ENCODE measurements at places on chromosomes 16 and 17.
A peak's percentile ranks its signal among the peaks of the same experiment; 100 is the strongest.

GRCh38 chr17:286571-286970 lies 66.0 kb downstream of the RPH3AL start:
- H3K4me3 ChIP-seq, result no peak overlapping the region
- no peak overlapping the region for H3K27ac ChIP-seq
- DNase-seq, result peak; percentile 50

DNA sequence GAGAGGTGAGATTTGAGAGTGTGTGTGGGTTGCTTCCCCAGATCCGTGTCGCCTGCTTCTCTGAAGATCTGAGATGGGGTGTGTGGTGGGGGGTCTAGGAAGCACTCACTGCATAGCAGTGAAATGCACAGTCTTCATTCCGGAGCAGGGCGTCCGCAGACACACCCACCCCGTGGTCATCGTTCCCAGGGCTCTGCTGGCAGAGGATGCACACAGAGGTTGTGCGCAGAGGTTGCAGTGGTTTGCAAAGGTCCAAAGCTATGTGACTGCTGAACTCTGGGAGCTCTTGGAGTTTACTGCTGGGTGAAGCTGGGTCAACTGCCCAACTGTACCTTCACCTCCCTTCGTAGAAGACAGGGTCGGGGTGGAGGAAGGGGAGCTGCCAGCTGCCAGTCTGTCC lies 135.3 kb downstream of the SNX29 start:
- H3K27ac ChIP-seq, result no peak overlapping the region
- no peaks in the 10 kb centered on the region for H3K27me3 ChIP-seq
- no peaks in the 10 kb centered on the region for H3K36me3 ChIP-seq
- H3K4me1 ChIP-seq, result no peaks in the 10 kb centered on the region
- no peak for DNase-seq

- no peak overlapping the region for H3K4me3 ChIP-seq
- H3K27me3 ChIP-seq, result no peaks in the 10 kb centered on the region
- H3K27ac ChIP-seq, result no peak overlapping the region
- H3K36me3 ChIP-seq, result no peaks in the 10 kb centered on the region
- H3K4me1 ChIP-seq, result no peaks in the 10 kb centered on the region
- no peak for DNase-seq
Observed at GRCh38 chr17:70365091-70365583, 195.8 kb downstream of the KCNJ2 start.

- H3K4me1 ChIP-seq, result no peaks in the 10 kb centered on the region
- no peaks in the 10 kb centered on the region for H3K36me3 ChIP-seq
- H3K27me3 ChIP-seq, result no peaks in the 10 kb centered on the region
- no peak overlapping the region for H3K4me3 ChIP-seq
Observed at GRCh38 chr16:55540221-55540620, 26.3 kb upstream of the CAPNS2 start.

DNA sequence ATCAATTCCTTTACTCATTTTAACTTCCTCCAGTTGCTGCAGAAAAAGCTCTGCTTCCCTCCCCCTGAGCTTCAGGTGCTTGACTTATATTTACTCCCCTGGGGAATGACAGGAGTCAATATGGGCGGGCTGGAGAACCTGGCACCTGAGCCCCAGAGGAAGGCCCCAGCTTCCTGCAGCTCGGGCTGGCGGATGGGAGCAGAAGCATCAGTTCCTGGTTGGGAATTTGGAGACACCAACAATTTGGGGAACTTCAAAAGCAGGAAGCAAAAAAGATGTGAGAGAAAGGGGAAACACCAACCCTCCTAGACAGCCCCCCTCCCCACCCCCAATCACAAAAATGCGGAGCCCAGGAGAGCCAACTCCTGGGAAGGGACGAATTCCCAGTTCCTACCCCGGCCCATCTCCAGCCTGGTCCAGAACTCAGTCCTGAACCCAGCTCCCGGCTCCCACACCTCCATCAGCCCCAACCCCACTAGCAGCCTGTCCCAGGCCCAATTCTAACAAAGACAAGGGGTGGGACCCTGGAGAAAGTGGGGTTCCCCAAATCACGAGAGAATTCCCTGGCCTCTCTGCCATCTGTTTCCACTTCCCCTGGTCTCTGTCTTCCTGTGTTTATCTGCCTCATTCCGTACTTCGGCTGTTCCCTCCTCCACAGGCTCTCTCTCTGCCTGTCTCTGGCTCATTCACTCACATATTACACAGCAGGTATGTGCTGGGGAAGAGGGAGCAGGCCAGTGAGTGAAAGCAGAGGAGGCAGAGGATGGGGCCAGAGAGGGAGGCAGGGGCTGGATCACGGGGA lies 16.2 kb upstream of the ASGR2 start:
- DNase-seq, result no peak
- no peak overlapping the region for H3K4me3 ChIP-seq
- no peaks in the 10 kb centered on the region for H3K36me3 ChIP-seq

DNA sequence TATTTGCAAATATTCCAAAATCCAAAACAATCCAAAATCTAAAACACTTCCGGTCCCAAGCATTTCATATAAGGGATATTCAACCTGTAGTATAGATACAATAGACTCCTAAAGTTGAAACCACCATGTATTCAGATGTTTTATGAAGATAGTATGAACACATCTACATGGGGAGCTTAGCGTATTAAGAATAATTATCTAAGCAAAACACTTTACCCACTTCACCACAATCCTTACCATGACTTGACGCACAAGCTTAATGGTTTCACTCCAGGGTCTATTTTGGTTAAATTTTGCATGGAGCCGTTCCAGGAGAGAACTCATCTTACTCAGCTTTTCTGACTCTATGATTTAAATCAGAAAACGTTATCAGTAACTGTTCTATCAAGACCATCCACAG lies 3.5 kb downstream of the MED1 start:
- H3K27me3 ChIP-seq, result no peaks in the 10 kb centered on the region
- no peak overlapping the region for H3K27ac ChIP-seq
- no peak for DNase-seq
- H3K4me1 ChIP-seq, result no peaks in the 10 kb centered on the region

- no peak overlapping the region for H3K27ac ChIP-seq
- peak; percentile 53 for DNase-seq
- H3K4me3 ChIP-seq, result no peak overlapping the region
Observed at GRCh38 chr16:27972500-27972899, 91.0 kb downstream of the GSG1L start.

- no peak overlapping the region for H3K4me3 ChIP-seq
- H3K36me3 ChIP-seq, result no peaks in the 10 kb centered on the region
- DNase-seq, result no peak
- no peaks in the 10 kb centered on the region for H3K27me3 ChIP-seq
Observed at GRCh38 chr16:79980650-79981521, 380.3 kb upstream of the MAF start.

- H3K27me3 ChIP-seq, result no peaks in the 10 kb centered on the region
- H3K36me3 ChIP-seq, result no peaks in the 10 kb centered on the region
- H3K27ac ChIP-seq, result no peak overlapping the region
Observed at GRCh38 chr17:17568772-17569195, 22.7 kb downstream of the PEMT start.

DNA sequence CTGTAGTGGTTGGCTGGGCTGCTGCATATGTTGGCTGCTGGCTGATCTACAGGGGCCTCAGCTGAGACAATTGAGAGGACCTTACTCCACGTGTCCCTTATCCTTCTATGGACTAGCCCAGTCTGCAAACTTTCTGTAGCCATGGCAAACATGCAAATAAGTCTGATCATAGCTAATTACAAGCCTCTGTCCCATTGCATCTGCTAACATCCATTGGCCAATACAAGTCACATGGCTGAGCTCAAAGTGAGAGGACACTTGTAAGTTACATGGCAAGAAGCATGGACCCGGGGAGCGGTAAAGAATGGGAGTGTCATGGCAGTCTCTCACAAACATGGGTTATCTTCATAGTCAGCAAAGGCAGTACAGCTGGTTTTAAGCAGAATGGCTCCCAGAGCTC lies 11.6 kb upstream of the IL4R start:
- H3K27ac ChIP-seq, result no peak overlapping the region
- no peak for DNase-seq
- H3K27me3 ChIP-seq, result no peaks in the 10 kb centered on the region
- H3K36me3 ChIP-seq, result no peaks in the 10 kb centered on the region
- no peaks in the 10 kb centered on the region for H3K4me1 ChIP-seq

DNA sequence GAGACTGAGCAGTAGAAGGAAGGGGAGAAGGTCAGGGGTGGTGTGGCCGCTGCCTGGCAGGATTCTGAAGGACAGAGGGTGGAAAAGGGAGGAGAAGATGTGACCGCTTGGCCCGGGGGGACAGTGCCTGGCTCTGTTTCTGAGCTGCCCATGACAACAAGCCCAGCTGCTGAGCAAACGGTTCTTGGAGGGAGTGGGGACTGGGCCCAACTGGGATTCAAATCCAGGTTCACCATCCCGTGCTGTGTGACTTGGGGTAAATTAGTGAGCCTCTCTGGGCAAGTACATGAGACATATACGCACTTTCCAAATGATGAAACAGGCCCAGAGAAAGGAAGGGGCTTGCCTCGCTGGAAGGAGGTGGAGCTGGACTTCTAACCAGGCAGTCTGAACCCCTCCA lies 23.3 kb downstream of the SEC14L5 start:
- H3K36me3 ChIP-seq, result no peaks in the 10 kb centered on the region
- DNase-seq, result no peak
- no peak overlapping the region for H3K4me3 ChIP-seq
- H3K27ac ChIP-seq, result no peak overlapping the region

- H3K4me1 ChIP-seq, result no peaks in the 10 kb centered on the region
- H3K27me3 ChIP-seq, result peaks cover 2% of the 10 kb centered on the region
- no peaks in the 10 kb centered on the region for H3K36me3 ChIP-seq
- DNase-seq, result peak; percentile 65
Observed at GRCh38 chr17:34633351-34633750, 54.0 kb downstream of the TMEM132E start.

- no peaks in the 10 kb centered on the region for H3K27me3 ChIP-seq
- DNase-seq, result no peak
- no peak overlapping the region for H3K27ac ChIP-seq
- no peak overlapping the region for H3K4me3 ChIP-seq
Observed at GRCh38 chr17:5978496-5978895, 91.7 kb upstream of the WSCD1 start.

DNA sequence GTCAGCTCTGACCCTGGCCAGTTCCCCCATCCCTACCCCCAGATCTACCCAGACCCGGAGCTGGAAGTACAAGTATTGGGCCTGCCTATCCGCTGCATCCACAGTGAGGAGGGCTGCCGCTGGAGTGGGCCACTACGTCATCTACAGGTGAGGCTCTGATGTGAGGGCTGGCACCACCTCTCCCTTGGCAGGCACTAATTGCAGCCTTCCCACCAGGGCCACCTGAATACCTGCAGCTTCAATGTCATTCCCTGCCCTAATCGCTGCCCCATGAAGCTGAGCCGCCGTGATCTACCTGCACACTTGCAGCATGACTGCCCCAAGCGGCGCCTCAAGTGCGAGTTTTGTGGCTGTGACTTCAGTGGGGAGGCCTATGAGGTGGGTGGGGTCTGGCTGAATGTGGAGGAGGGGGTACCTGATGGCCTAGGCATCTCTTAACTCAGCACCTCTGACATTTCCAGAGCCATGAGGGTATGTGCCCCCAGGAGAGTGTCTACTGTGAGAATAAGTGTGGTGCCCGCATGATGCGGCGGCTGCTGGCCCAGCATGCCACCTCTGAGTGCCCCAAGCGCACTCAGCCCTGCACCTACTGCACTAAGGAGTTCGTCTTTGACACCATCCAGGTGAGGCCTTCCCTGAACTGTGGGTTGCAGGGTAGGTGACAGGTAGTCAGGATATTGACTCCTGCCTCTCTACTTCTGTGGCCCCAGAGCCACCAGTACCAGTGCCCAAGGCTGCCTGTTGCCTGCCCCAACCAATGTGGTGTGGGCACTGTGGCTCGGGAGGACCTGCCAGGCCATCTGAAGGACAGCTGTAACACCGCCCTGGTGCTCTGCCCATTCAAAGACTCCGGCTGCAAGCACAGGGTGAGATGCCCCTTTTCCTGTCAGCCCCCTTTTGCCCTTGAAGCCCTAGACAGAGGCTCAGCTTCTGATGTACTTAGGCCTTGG lies 4.3 kb downstream of the TRAF4 start:
- no peak for DNase-seq
- no peak overlapping the region for H3K4me3 ChIP-seq

- no peak overlapping the region for H3K4me3 ChIP-seq
- no peak for DNase-seq
- H3K27ac ChIP-seq, result no peak overlapping the region
- no peaks in the 10 kb centered on the region for H3K36me3 ChIP-seq
- H3K27me3 ChIP-seq, result no peaks in the 10 kb centered on the region
Observed at GRCh38 chr16:73205153-73205886, 157.4 kb upstream of the ZFHX3 start.

DNA sequence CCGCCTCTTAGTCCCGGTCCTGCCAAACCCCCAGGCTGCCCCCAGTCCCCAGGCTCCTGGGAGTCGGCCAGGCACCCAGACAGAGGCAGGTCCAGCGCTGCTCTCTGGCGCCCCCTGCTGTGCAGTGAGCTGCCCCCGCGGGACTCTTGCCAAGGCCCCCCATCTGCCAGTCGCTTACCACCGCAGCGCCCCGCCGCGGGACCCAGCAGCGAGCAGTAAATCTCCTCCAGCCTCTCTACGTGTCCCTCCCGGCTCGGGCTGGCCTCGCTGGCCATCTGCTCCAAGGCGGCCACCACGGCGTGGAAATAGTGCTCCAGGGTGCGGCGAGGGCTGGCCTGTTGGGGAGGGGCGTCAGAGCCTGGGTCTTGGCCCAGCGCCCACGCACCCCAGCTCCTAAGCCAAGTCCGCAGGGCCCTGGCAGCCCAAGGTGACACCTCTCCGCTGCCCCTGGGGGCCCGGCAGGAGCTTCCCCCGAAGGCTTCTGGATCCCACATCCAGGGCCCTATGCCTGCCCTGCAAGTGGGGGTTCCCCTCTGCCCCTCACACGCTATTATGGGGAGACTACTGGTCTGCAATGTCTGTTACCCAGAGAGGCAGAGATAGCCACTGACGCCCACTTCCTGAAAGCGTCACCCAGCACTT lies 33.7 kb upstream of the MFSD6L start:
- H3K4me3 ChIP-seq, result no peak overlapping the region
- H3K4me1 ChIP-seq, result peaks cover 5% of the 10 kb centered on the region
- H3K36me3 ChIP-seq, result no peaks in the 10 kb centered on the region
- no peaks in the 10 kb centered on the region for H3K27me3 ChIP-seq

DNA sequence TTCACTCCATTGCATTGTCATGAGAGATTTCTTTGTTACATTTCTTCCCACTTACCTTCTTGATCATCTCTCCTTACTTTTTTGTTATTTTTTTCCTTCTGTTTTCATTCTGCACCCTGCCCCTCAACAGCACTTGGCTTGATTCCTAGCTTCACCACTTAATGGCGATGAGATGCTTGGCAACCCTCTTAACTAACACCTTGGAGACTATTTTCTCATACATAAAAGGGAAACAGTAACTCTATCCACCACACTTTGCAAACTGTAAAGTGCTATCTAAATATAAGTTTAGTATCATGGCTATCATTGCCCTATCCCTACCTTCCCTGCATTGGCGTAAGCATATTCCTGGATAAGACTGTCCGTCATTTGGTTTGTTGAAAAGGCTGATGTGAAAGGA lies 177.3 kb downstream of the SHISA6 start:
- H3K4me3 ChIP-seq, result no peak overlapping the region
- no peaks in the 10 kb centered on the region for H3K27me3 ChIP-seq
- H3K4me1 ChIP-seq, result no peaks in the 10 kb centered on the region
- no peaks in the 10 kb centered on the region for H3K36me3 ChIP-seq

GRCh38 chr17:6548578-6549330 lies 7.6 kb downstream of the PITPNM3 start:
- no peak overlapping the region for H3K4me3 ChIP-seq
- no peak for DNase-seq
